ENCODE measurements at places on chromosomes 1 and 21.

DNA sequence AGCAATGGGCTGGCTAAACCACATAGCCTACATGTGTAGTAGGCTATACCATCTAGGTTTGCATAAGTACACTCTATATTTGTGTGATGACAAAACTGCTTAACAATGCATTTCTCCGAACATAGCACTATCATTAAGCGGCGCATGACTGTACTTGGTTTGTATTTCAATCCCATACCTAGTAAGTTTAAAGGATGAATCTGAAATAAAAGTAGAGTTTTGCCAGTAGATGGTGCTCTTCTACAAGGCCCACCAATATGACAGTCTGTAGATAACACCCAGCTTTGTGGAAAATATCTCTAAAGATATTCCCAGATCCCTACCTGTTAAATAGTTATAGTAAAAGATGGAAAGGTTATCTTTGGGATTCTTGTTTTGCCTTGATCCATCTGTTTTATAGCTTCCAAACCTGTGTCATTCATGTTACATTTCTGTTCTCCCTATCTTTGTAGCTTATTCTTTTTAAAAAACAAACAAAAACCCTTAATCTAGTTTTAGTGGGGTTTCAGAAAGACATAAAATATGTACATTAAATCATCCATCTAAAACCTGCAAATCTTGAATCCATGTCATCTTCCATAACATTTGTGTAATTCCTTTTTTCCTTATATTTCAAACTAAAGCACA is 33.9 kb upstream of the ASPM start:
- peak; percentile 49 for DNase-seq

DNA sequence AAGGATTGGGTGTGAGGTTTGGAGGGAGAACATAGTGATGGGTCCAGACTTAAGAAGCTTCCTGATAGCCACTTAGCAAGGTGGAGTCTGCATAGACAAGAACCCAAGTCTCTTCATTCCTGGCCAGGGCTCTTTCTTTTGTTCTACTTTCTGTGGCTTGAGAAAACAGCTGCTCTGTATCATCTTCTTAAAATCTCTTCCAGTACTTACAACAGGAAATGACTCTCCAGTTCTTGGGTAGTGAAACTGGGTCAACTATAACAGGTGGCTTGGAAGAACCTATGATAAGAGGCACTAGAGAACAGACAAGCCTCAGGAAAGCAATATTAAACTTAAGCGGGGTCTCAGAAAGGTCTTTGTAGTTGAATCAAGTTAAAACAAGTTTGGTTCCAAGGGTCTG is 148.1 kb upstream of the USP24 start:
- DNase-seq: peak; percentile 19

- DNase-seq: no peak
Measured at GRCh38 chr1:110878591-110878990, 5.6 kb downstream of the CD53 start.

- no peak for DNase-seq
Measured at GRCh38 chr1:226675715-226676357, 63.2 kb downstream of the ITPKB start.

All from M059J (cell line).